ENCODE measurements at places on chromosomes 12 and 14.

GRCh38 chr12:47783024-47783755, 10.2 kb downstream of the SLC48A1 start:
- DNase-seq: no peak

GRCh38 chr12:105573574-105573973, 243.1 kb downstream of the C12orf75 start:
- no peak for DNase-seq

- no peak for DNase-seq
These were observed 546.2 kb upstream of the FOXG1 start for GRCh38 chr14:28220391-28220790.

GRCh38 chr12:108441549-108441948, 73.5 kb upstream of the FICD start:
- DNase-seq: no peak

DNA sequence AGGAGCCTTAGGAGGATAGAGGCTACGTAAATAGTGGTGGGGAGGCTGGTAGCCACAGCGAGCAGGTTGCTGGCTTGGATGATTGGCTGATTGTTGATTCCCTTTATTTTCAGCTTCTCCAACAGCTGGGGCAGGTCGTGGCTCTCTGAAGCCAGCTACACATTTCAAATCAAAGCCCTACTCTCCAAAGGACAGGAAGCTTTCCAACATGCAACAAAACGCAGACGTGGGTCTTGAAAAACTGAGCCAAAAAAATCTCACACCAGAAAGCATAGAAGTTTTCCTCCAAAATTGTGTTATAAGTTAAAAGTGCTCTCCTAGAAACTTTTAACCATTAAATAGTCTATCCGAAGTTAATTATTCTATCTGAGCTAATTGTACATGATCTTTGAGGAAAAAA, 37.6 kb upstream of the PRICKLE1 start:
- no peak for DNase-seq

Data from activated T-cell treated with anti-CD3 and anti-CD28 coated beads for 4 hours (primary cell).